ENCODE measurements at places on chromosomes 2 and 18.

- DNase-seq = no peak
Measured at GRCh38 chr2:65700004-65700651, 267.7 kb upstream of the SPRED2 start.

GRCh38 chr2:2846332-2847208 is 515.5 kb upstream of the MYT1L start:
- no peak for DNase-seq

- peak; percentile 69 for DNase-seq
Measured at GRCh38 chr2:9897331-9897737, 54.1 kb downstream of the TAF1B start.

DNA sequence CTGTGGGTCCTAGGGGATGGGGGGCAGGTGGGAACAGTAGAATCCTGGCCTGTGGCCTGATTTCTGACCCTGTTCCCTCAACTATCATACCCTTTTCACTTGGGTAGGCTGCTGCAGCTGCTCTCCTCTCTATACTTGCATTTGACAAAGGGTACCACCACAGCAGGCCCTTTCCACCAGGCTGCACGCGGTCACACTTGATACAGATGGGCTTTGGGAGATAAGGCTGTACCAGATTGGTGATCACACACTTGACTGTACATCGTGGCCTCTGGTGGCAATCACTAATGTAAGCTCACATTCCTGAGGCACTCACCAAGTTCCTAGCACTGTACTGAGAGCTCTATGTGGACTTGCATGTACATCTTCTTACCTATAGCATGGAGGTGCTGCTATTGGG is 1.6 kb upstream of the RALB start:
- DNase-seq = no peak

- DNase-seq = no peak
Measured at GRCh38 chr2:168712053-168712452, 90.4 kb upstream of the NOSTRIN start.

DNA sequence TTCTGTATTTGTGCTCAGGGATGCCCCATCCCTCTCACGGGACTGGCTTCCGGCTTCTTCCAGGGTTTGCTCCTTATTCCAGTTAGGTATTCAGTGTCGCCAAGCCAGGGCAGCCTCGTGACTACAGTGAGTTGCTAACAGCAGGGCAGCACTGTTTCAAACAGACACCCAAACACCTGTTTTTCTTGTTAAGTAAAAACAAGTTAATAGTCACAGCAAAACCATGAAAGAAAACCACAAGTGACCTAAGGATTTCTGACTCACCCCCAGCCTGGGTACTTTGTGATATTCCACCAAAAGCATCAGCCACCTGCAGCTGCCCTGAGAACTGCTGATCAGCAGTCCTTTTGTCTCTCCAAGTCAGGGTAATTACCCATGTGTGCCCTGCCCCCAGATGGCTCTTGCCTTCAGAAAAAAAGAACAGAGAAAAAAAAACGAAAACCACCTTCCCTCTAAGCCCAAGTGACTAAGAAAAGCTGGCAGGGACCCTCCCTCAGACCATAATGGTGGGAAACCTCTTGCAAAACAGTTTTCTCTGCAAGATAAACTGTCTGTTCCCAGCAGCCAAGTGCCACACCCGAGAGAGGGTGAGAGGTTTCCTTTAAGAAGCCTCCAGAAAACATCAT is 178.2 kb downstream of the ANAPC1 start:
- peak; percentile 66 for DNase-seq

DNA sequence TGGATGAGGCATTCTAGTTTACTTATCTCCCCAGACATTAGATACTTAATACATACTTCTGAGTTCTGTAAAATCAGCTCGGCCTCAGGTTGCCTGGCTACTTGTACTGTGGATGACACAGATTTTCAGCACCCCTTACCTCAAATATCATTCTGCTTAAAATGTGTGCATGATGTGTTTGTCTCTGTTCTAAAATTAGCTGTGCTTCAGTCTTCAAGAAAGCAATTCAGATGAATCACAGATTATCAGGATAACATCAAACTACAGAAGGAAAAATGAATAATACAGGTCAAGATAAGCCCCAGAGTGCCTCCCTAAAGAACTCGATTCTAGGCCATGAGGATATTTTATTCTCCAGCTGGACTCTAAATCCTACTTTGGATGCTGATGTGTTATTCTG is 21.3 kb upstream of the MAPRE2 start:
- no peak for DNase-seq

DNA sequence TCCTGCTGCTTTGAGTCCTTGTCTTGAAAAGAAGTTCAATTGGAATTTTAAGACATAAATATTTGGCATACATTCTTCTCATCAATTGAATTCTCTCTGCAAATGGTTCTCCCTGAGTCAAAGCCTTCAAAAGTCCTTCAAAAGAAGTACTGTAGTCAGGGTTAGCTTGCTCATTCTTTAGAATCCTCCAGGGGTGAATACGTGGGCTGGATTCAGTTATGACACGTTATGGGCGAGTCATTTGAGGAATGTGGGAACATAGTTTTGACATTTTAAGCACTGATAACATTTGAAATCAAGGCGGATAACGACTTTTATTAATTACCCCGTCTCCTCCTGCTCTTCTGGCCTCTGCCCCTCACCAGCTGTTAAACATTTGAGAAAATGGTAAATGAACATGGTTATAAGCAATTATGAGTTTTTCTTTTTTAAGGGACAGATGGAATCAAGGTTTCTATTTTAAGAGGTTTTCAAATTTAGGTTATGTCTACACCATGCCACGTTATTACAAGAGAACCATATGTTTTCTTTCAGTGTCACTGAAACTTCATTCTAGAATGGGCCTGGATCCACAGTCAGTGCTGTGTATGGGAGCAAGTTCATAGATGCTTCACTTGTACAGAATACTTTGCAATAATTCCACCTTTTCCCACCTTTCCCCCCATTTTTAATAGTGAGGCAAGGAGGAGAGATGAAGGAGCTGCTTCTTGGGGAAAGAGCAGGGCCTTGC is 273.1 kb downstream of the TSN start:
- no peak for DNase-seq

GRCh38 chr2:80105015-80105640 is 199.4 kb downstream of the LRRTM1 start:
- no peak for DNase-seq

DNA sequence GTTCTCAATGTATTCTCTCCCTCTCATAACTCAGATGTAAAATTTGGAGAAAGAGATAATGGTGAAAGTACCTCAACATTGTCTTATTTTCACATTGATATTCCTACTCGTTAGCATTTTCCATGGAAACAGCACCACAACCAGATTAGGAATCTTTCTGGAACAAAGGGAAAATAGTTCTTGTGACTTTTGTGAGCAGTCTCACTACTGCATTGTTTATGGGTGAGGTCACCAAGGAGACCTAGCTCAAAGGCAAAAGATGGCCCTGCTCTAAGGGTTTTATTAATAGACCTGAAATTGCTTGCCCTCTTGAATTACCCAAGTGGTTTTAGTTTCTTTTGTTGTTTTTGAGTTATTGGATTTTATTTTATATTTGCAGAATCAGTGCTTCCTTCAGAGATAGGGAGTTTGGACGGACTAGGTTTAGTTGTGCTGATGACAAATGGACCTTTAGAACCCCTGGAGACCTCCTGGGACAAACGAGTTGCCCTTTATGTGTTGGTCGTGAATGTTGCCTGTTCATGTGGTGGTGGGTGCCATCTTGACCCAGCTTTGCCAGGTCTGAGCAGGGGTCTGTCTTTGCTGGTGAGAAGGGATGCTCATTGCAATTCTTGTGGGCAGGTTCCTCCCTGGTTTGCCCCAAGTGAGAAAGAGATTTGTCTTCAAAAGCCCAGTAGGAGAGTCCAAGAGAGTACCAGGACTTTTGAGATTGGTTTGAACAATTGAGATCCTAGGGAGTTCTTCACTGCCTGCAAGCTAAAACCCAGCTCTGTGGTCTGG is 58.1 kb downstream of the INPP4A start:
- no peak for DNase-seq

GRCh38 chr18:13136904-13137669 is 81.5 kb upstream of the LDLRAD4 start:
- no peak for DNase-seq

GRCh38 chr2:82120115-82120514 is 1815.6 kb upstream of the LRRTM1 start:
- DNase-seq = no peak

GRCh38 chr18:37571266-37571665 is 5.7 kb upstream of the CELF4 start:
- DNase-seq = no peak

DNA sequence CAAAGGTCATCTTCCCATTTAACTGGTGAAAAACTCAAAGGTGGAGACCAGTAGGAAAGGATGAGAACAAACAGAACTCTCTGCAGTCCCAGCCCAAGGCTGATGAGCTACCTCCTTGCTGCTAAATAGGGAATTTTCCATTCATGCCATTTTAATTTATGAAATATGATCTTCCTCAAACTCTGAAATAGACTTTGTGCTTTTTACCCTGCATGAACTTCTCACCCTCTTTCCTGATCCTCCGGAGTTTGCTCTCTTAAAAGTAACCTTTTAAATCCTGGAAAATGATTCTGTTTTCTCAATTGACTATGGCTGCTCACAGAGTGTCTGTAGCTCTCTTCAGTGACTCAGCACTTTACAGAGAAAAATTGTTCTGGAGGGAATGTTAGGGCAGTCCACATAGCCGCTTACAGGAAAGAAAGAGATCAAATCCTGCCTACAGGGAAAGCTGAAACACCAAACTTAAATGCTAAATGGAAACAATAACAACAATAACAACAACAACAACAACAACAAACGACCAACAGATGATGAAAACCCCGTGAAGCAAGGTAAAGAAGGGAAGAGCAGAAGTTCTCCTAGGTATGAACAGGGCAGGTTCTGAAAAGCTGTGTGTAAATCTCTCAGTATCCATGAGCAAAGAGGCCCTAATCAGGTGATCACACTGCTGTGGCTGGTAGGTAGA is 79.8 kb upstream of the SESTD1 start:
- DNase-seq = no peak

- no peak for DNase-seq
Measured at GRCh38 chr2:1420746-1421480, 7.7 kb downstream of the TPO start.

- no peak for DNase-seq
Measured at GRCh38 chr2:207525296-207525695, 4.5 kb upstream of the CREB1 start.

GRCh38 chr2:70718736-70719135 is 49.3 kb downstream of the ADD2 start:
- DNase-seq = no peak

GRCh38 chr2:153532140-153532539 is 53.6 kb upstream of the RPRM start:
- no peak for DNase-seq

DNA sequence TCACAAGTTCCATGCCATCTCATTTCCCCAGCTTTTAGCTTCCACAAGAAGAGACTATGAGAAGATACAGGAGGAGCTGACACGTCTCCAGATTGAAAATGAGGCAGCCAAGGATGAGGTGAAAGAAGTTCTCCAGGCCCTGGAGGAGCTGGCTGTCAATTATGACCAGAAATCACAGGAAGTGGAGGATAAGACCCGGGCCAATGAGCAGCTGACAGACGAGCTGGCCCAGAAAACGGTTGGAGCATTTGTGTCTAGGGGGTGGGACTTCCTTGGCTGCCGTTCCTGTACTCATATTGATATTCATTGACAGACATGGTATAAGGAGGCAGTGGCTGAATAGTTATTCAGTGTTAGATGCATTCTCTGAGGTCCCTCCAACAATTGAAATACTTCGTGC is 57.2 kb upstream of the LYPD6B start:
- DNase-seq = no peak

GRCh38 chr2:160351956-160352355 is 141.7 kb downstream of the RBMS1 start:
- DNase-seq = no peak

All from stimulated activated CD8-positive, alpha-beta memory T cell treated with anti-CD3 and anti-CD28 coated beads, Interleukin-15, amount 100 ng/mL, for 48 hours (primary cell).